GM06990 (cell line): ENCODE measurements at places on chromosomes 3 and 15.

DNA sequence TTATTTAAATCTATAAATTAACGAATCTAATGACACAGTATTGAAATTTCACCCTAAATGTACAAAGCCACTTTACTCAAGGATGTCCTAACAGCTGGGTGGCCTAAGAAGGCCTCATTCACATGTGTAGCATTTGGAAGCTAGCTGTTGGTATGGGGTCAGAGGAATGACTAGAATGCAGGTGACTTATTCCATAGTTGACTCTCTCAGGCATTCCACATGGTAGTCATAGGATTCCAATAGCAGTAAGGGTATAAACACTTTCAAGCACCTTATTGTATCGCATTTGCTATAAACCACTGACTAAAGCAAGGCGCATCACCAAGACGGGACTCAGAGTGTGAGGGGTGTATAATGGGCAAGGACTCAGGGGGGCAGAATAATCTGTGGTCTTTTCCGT, 294.8 kb upstream of the EPHA3 start:
- no peak for DNase-seq

DNA sequence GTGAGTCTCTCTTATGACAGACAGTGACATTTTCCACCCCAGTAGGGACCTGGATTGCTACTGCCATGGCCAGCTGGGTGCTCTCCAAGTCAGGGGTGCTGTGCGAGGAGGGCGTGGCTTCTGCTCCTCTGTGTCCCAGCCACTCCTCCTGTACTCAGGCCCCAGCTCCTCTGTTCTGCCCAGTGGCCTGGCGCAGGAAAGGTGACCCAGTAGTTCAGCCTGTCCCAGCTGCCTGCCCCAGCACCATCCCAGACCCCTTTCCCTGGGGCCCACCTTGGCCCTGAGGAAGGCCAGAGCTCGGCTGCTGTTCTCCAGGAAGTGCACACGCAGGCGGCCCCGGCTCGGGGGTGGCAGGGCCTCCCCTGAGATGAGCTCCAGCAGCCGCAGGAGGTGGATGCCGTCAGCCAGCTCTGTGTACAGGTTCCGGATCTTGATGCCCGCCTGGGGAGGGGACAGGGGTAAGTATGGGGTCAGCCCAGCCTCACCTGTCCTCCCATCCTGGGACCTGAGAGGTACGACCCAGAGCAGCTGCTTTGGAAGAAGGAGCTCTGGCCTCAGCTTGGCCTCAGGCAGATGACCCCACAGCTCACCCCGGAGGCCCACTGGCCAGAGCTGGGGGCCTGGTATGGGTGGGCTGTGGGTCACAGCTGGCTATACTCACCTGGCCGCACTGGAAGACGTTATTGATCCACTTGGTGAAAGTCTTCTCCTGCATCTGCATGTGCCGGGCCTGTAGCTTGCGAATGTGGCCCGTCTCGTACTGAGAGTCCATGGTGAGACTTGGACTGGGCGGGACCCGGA, 1.0 kb downstream of the SPTBN5 start:
- DNase-seq = no peak

DNA sequence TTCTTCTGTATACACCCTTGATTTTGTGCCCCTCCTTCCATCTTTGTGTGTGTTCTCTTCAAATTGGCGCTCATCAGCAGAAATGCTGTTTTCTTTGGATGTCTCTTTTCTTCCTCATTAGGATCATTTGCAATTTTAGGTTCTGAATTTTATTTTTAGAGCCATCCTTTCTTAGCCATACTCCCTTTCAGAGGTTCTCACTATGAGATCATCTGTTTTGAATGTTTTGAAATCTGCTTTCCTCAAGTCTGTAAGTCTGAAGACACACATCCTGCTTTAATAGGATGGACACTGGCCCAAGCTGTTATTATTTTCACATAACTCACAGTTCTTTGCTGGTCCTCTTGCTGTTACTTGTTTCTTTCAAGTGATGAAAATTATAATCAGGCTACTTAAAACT, 124.8 kb downstream of the BDH1 start:
- DNase-seq = no peak

GRCh38 chr3:102525624-102526023, 90.8 kb downstream of the ZPLD1 start:
- DNase-seq = peak; percentile 2

- peak; percentile 31 for DNase-seq
Measured at GRCh38 chr15:70853318-70853972, 512 bp downstream of the LARP6 start.

GRCh38 chr15:34754674-34755418, at the start of gene GJD2:
Gene GJD2 (minus strand): TSS chr15:34754998. CDS start chr15:34754488, 510 bp downstream.
- no peak for DNase-seq

GRCh38 chr3:195421400-195421799, 21.4 kb downstream of the ACAP2 start:
- DNase-seq = no peak

GRCh38 chr3:13796701-13797460, 83.0 kb downstream of the WNT7A start:
- DNase-seq = no peak

- peak; percentile 56 for DNase-seq
Measured at GRCh38 chr15:52735231-52736089, 54.7 kb downstream of the ONECUT1 start.

- no peak for DNase-seq
Measured at GRCh38 chr3:194386066-194386465, 13.0 kb downstream of the GP5 start.

DNA sequence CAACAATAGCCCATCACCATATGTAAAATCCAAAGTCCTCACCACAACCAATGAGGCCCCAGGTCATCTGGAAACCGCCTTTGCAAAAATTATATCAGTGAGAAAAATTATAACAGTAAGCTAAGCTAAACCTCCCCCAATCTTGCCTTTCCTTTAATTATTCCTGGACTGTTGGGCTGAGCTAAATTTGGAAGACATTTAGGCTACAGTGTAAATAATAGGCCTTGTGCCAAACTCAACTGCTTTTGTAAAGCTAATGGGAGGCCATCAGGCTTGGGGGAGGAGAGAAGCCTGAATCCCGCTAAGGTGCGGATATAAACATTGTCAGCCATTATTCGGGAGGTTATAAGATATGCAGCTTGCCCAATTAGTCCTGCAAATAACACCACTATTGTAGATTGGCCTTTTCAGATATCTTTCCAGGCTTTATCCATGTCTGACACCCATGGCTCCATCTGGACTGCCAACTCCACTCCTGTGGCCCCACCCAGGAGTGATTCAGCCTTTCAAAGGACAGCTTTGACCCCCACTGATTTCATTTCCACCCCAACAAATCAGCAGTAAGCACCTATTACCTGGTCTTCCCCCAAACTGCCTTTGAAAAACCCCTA, 53.0 kb upstream of the CA12 start:
- no peak for DNase-seq

DNA sequence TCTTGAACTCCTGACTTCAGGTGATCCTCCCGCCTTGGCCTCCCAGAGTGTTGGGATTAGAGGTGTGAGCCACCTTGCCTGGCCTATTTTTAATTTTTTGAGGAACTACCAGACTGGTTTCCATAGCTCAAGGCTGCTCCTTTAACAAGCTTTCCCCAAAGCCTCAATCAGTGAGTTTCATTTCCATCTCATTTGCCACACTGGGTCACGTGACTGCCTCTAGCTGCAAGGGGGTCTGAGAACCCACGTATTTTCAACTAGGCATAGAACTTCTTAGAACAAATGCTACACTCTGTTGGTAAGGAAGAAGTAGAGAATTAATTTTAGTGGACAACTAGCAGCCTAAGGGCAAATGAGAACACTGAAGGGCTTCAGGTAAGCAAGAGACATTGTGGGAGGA, 3.1 kb upstream of the CD276 start:
- no peak for DNase-seq

DNA sequence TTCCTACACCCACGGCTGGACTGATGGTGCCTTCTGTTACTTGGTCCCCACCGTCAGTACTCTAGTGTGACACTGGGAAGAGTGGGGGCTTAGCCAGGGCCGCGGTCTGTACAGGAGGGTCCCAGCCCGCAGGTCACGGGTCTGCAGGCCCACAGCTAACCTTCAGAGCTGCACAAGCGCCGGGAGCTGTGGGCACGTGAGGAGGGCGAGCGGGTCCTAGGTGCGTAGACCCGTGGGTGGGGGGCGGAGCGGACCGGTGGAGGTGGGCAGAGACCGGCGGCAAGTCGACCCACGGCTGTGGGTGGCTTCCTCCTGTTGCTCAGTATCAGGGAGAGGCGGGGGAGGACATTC, 1.2 kb downstream of the TNFAIP8L3 start:
- DNase-seq = no peak

GRCh38 chr15:37083610-37084009, 16.7 kb downstream of the MEIS2 start:
- no peak for DNase-seq

- no peak for DNase-seq
Measured at GRCh38 chr15:78342021-78342420, 1.9 kb downstream of the CRABP1 start.

- no peak for DNase-seq
Measured at GRCh38 chr3:18410205-18410604, 14.9 kb downstream of the SATB1 start.

DNA sequence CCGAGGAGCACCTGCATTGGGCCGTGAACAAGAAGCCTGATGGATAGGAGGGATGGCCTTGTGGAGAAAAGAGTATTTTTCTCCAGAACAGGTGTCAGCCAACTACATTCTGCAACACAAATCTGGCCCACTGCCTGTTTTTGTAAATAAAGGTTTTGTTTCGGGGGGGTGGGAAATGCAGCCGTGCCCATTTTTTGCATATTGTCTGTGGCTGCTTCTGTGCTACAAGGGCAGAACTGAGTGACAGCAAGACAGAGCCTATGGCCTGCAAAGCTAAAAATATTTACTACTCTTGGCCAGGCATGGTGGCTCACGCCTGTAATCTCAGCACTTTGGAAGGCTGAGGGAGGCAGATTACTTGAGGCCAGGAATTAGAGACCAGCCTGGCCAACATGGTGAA, 95.9 kb upstream of the AKAP13 start:
- peak; percentile 31 for DNase-seq

DNA sequence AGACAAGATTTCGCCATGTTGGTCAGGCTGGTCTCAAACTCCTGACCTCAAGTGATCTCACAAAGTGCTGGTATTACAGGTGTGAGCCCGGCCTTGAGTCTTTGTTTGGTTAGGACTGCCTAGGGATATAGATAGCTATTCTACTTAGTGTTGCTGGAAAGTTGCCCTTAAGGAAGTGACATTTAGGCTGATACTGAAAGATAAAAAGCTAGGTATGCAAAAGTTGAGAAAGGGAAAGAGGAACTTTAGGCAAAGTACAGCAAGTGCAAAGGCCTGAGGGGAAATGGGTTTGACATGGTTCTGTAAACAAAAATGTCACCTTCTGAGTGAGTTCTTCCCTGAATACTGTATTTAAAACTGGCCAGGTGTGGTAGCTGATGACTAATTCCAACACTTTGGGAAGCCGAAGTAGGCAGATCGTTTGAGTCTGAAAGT, 111.5 kb downstream of the ZNF609 start:
- DNase-seq = peak; percentile 68

GRCh38 chr3:17021614-17022013, 136.9 kb downstream of the PLCL2 start:
- no peak for DNase-seq

DNA sequence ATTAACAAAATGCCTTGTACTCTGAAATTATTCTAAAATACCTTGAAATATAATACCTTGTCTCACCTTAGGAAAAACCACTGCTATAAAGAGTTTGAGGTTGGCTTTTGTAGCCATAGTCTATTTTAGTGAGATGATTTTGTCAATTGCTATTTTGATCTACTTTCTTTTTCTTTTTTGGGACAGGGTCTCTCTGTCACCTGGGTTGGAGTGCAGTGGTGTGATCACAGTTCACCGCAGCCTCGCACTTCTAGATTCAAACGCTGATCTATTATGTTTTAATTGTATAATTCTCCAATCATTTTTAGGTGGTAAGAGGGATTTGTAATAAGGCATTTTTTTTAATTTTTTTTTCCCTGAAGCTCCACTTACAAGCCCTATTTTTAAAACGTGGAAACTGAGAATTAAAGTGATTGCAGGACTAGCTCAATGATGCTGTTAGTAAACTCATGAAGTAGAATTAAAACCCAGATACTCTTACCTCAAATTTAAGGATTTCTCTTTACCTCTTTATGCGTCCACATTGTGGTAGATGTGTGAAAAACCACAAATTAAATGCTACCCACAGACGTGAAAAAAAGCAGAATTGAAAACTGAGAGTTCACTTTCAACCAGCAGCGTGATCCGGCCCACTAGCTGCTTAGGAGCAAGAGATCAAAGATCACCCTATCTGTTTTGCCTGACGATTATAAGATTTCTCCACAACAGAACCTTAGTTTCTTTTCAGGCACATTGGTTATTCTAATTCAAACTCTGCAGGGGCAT, 384.2 kb downstream of the CGGBP1 start:
- DNase-seq = peak; percentile 25

- DNase-seq = no peak
Measured at GRCh38 chr15:42166225-42166940, 9.9 kb upstream of the PLA2G4F start.

DNA sequence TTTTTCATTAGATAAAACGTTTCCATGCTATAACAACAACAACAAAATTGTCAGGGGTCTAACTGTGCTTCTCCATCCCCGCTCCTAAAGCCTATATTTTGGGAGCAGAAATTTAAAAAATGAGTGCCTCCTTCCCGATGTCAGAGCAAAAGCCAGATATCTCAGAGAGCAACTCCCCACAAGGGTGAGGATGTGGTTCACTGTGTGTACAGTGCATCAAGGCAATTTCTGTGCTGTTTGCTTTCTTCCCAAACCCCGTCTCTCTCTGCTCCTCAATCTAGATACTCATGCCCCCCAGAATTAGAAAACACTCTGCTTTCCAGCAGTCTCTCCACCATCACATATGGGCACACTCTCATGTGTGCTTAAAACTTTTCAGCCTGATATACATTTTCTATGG, 76.7 kb upstream of the MBNL1 start:
- DNase-seq = no peak

- no peak for DNase-seq
Measured at GRCh38 chr15:29970402-29970695, 112.4 kb upstream of the GOLGA8J start.

DNA sequence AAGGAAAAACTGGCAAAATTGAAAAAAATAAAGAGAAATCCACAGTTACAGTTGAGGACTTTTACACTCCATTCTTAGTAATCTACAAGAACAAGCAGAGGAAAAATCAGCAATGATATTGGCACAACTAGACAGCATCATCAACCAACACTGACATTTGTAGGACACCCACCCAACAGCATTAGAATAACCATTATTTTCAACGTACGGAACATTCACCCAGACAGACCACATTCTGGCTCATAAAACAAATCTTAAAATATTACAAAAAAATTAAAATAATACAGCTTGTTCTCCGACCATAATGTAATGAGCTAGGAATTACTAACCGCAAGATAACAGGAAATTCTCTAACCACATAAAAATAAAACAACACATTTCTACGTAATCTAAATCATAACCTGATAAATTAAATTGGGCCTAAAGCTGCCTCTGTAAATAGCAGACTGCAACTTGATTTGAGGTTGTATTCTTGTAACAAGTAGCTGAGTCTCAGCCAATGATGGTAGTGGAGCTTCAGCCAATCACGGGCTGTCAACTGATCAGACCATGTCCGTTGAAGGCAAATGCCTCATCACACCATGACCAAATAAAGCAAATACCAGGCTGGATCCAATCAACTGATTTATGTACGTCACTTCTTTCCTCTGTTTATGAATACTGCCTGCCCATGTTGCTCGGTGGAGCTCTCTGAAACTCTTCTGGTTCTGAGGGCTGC, 9.2 kb downstream of the PLSCR4 start:
- DNase-seq = no peak

- no peak for DNase-seq
Measured at GRCh38 chr3:114120211-114120610, 58.6 kb downstream of the DRD3 start.
